ENCODE measurements at places on chromosomes 13 and 19. TPM values are rescaled to one million over a fixed set of nuclear protein-coding genes. Genes with fewer than 3 reads are reported as not detected.

Gene ITGBL1
- 100 TPM for total RNA-seq

Gene ZNF626
- 27.7 TPM for total RNA-seq

Gene MAST3
- 3.8 TPM for total RNA-seq

Gene SCN1B
- 17.2 TPM for total RNA-seq

Gene PSMC4
- total RNA-seq = 72.2 TPM

Gene CGB1
- total RNA-seq = not detected

Gene APBA3
- 11.1 TPM for total RNA-seq

Gene C19orf44
- 7.3 TPM for total RNA-seq

Gene SPTBN4
- 3.5 TPM for total RNA-seq

Gene ADGRE3
- total RNA-seq = not detected

Gene PLEKHA4
- 23.1 TPM for total RNA-seq

Gene NLRP7
- not detected for total RNA-seq

Gene NCAN
- total RNA-seq = not detected

Gene MUC16
- total RNA-seq = not detected

Gene POU4F1
- not detected for total RNA-seq

Gene KCNN1
- total RNA-seq = not detected

Gene MAB21L1
- 2.1 TPM for total RNA-seq

Gene MAMSTR
- 1.7 TPM for total RNA-seq

Measured in articular chondrocyte of knee joint (primary cell).